Activated naive CD4-positive, alpha-beta T cell treated with anti-CD3 and anti-CD28 coated beads for 36 hours (primary cell): ENCODE measurements at places on chromosomes 16 and 17.

GRCh38 chr16:79419148-79419547 lies 181.4 kb downstream of the MAF start:
- no peak for DNase-seq

- DNase-seq, result no peak
Observed at GRCh38 chr16:73864868-73865267, 431.7 kb upstream of the PSMD7 start.

GRCh38 chr16:87457061-87457611 lies 35.7 kb downstream of the ZCCHC14 start:
- DNase-seq, result no peak

GRCh38 chr16:56824331-56824730 lies 40.7 kb upstream of the SLC12A3 start:
- no peak for DNase-seq

- DNase-seq, result peak; percentile 71
Observed at GRCh38 chr16:17921357-17921978, 415.1 kb downstream of the NPIPA8 start.

GRCh38 chr17:11935734-11936406 lies 61.4 kb downstream of the ZNF18 start:
- DNase-seq, result peak; percentile 61

GRCh38 chr17:27986805-27987684 lies 55.4 kb upstream of the NLK start:
- no peak for DNase-seq

GRCh38 chr17:61476476-61477203 lies 24.4 kb downstream of the TBX4 start:
- DNase-seq, result no peak

DNA sequence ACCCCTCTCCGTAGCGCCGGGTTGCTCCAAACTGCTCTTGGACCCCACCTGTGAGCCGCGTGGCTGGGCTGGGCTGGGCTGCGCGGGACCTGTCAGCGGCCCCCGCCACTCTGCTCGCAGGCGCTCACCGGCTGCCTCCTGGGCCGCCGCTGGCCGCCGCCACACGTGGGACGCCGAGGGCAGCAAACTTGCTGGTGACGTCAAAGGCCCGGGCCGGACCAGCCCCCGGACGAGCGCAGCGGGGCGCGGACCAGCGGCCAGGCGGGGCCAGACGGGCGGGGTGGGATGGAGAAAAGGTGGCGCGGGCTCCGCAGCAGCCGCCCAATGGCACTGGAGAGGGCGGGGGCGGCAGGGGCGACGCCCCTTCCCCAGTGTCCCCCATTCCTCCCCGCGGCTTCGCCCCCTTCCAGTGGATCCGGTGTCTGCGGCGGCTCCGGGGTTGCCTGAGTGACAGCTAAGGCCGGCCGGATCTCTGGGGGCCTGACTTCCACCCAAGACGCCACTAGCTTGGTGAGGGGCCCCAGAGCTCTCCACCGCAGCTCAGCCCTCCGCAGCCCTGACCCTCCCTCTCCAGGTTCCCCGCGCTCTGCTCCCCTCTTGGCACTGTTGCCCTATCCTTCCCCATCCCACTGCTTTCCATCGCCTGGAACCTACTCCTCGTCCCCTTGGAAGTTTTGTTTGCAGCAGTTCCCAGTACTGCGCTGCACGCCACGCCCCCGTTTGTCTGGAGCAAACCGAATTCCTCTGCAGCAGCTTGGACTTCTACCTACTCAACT lies at the start of gene HS3ST3A1:
Gene HS3ST3A1, minus strand, starts transcription at position 154 of the 776 bp plus-strand sequence. CDS start 800 bp downstream, outside the sequence.
- DNase-seq, result peak; percentile 14

GRCh38 chr16:89104930-89105571 lies 11.4 kb downstream of the ACSF3 start:
- no peak for DNase-seq

GRCh38 chr17:12806630-12807029 lies 17.3 kb downstream of the ARHGAP44 start:
- no peak for DNase-seq

- DNase-seq, result no peak
Observed at GRCh38 chr16:88665570-88665969, 2.7 kb upstream of the MVD start.

DNA sequence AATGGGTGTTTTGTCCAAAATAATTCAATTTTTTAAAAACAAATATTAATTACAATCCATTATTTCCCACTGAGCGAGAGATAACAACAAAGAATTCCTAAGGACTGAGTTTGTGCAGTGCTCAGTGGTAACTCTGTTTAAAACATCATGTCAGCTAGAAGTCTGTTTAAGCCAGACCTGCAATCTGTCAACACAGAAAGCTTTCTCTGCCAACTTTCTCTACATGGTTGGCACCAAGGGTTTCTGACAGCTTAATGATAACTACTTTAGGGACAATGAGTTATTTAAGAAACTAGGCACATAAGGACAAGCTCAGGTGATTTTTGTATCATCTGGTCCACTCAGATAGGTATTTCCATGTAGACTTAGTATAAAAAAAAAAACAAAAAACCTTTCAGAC lies 81.8 kb downstream of the WDR59 start:
- DNase-seq, result no peak

GRCh38 chr17:27968206-27968732 lies 74.2 kb upstream of the NLK start:
- DNase-seq, result no peak

DNA sequence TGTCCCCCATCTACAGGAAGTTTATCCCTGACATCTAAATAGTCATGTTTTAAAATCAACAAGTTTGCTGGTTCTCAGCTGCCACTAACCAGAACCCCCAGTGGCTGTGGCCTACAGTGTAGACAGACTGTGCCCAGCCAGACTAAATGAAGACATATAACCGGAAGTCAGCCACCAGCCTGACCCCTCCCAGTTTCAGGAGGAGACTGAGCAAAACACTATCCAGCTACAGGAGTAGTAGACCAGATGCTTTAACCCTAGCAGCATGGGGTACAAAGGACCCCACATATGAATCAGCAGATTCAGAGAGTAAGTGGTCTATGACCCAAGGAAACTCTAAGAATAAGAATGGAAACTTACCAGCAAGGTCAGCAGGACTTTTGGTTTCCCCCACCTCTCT lies 83.4 kb downstream of the HIC1 start:
- DNase-seq, result no peak

- DNase-seq, result no peak
Observed at GRCh38 chr17:83147280-83147679, 67.9 kb downstream of the METRNL start.

DNA sequence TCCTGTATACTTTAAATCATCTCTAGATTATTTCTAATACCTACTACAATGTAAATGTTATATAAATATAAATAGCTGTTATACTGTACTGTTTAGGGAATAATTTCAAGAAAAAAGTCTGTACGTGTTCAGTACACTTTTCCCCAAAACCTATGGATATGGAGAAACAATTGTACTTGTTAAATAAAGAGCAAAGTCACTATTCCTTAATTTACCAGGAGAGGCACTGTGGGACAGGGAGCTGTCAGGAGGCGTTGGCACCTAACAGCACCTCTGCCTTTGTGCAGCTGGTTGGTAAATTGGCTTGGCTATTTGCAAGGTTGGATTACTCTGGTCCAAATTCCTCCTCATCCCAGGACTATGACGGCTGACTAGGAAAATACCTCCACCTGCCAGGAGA lies 28.0 kb downstream of the CRHR1 start:
- no peak for DNase-seq

- no peak for DNase-seq
Observed at GRCh38 chr17:64661726-64661975, 456 bp downstream of the SMURF2 start.

DNA sequence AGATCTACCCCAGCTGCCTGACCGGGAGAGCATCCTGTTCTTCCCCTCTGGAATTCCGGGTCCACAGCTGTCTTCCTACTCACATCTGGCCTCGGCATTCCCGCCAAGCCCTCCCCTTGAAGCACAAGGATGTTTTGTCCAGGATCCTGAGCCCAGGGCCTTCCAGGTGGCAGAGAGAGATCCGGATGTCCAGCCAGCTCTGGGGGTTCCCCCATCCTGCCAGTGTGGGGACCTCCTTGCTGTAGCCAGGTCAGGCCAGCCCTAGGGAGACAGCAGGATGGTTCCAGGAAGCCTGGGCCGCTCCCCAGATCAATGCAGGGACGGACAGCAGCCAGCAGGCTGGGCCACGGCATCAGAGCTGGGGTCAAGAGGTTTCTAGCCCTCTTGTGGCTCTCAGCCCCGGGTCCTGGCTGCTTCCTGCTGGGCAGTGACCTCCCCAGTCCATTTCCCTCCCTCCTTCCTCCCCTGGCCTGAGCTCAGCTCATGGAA lies 55.3 kb downstream of the SOCS3 start:
- DNase-seq, result no peak

DNA sequence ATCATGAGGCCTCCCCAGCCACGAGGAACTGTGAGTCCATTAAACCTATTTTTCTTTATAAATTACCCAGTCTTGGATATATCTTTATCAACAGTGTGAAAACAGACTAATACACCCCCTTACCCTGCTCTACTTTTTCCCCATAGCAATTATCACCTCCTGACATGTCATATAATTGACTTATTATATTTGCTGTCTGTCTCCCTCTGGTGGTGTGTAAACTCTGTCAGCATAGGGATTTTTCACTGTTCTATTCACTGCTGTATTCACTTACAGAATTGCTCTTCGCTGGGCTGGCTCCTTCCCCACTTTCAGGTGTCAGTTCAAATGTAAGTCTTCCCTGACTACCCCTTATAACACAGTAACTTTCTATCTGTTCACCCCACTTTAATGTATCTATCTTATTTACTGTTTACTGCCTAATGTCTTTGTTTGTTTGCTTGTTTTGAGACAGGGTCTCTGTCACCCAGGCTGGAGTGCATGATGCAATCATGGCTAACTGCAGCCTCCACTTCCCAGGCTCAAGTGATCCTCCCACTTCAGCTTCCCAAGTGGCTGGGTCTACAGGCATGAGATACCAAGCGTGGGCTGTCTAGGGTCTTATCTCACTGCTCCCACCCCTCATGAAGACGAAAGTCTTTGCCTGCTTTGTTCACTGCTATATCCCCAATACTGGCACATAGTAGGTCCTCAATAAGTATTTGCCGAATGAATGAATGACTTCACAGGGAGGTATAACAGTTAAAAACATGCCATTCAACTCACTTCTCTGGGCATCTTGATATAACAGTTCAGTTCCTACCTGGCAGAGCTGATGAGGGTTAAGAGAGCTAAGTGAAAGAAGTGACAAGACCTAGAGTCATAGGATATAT lies 52.4 kb upstream of the CDH3 start:
- DNase-seq, result no peak

DNA sequence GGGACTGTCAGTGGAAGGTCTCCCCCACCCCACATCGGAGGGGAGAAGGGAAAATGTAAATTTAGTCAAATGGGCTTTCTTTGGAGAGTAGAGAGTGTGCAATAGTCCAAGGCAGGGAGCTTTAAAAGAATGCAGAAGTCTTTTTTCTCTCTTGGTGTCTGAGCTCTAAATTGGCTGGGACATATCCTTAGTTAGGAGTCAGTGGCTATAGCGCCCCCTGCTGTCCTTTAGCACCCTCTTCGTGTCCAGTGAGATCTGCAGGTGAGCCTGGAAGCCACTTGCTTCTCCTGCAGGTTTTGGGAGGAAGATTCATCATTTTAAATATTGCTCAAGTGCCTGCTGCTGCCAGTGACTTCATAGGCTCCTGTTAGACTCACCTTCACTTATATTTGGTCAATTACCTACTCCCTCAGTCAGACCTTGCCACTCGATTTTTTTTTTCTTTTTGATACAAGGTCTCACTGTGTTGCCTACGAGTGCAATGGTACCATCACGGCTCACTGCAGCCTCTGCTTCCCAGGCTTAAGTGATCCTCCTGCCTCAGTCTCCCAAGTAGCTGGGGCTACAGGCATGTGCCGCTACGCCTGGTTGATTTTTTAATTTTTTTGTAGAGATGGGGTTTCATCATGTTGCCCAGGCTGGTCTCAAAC lies 174.8 kb downstream of the PRKCB start:
- DNase-seq, result peak; percentile 93

- peak; percentile 42 for DNase-seq
Observed at GRCh38 chr16:88870608-88871348, 4.3 kb upstream of the PABPN1L start.

DNA sequence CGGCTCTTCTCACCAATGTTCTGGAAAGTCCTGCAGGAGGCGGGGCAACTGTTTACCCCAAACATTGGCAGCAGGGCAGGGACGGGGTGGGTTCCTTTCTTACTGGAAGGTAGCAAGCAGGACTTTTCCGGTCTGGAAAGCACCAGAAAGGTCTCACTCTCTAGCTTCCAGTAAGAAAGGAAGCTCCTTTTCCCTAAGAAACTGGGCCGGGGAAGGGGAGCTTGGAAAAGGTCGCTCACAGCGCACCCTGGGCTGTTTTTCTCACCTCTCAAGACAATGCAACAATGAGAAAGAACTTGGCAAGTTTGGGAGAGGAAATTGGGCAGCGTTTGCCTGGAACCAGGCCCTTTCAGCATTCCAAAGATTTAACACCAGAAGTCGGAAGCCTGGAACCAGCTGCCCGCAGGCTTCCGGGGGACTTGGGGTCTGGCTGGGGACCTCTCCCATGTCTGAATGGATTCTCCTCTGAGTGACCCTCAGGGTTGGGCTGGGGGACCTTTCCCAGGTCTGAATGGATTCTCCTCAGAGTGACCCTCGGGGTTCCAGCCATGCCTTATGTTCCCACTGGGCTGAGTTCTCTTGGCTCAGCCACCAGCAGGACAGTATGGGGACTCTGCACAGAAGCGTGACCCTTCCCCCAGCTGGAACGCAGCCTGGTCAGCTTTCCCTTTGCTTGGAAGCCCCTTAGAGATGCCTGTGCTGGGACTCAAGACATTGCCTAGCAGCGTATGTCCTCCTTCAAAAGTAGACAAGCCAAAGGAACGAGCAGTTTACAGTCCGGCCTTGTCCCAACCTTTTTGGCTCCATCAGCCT lies 166.5 kb upstream of the PLCG2 start:
- DNase-seq, result no peak

- no peak for DNase-seq
Observed at GRCh38 chr17:40730970-40731369, 24.2 kb downstream of the KRT25 start.

DNA sequence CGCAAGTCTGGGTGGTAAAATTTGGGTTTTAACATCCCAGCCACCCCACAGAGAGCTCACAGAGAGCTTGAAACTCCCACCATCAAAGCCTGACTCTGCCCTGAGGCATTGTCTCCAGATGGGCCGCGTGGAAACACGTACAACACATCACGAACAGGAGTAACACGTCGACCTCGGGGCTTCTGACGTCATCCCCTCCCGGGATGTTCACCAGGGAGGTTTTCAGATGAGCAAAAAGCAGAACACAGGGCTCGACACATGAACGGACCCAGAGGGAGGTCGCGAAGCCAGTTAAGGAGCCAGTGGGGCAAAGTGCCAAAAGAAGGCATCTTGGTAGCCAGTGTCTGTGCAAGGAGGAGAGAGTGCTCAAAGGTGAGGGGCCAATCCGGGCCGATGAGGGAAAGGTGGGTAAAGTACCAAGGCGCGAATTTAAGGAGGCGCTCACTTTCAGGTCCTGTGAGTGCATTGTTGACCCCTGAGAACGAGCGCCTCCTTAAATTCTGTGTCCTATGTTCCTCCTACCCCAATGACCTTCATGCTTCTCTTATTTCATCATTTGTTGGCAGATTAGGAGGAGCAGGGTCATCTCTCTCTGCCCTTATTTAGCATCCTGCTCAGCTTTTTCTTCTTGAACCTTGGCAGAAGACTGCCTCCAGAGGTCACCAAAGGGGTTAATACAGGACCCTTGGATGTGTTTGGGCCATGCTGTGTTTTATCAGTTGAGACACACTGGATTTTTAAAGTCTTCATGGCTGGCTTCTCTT lies 5.6 kb downstream of the RCVRN start:
- DNase-seq, result no peak

GRCh38 chr16:66262253-66263167 lies 104.0 kb upstream of the CDH5 start:
- DNase-seq, result no peak
